ENCODE measurements at places on chromosomes 3 and 15. TPM values are rescaled to one million over a fixed set of nuclear protein-coding genes. Genes with fewer than 3 reads are reported as not detected.

GATA2 gene
- 9.2 TPM for total RNA-seq

FBXL2 gene
- 10.6 TPM for total RNA-seq

CCR3 gene
- total RNA-seq, result not detected

GRCh38 chr3:109211941-109212340, 75.4 kb downstream of the C3orf85 start:
- ATAC-seq, result no peak

- ATAC-seq, result no peak
Measured at GRCh38 chr15:55909036-55909811, 84.2 kb downstream of the NEDD4 start.

- peak; percentile 58 for ATAC-seq
Measured at GRCh38 chr3:46361408-46362283, 7.7 kb downstream of the CCR2 start.

- ATAC-seq, result no peak
Measured at GRCh38 chr15:90750186-90750585, 33.0 kb downstream of the BLM start.

- no peak for ATAC-seq
Measured at GRCh38 chr15:28884151-28884940, 1.4 kb upstream of the APBA2 start.

GRCh38 chr15:67048281-67049279, 16.8 kb upstream of the SMAD3 start:
- ATAC-seq, result peak; percentile 84

DNA sequence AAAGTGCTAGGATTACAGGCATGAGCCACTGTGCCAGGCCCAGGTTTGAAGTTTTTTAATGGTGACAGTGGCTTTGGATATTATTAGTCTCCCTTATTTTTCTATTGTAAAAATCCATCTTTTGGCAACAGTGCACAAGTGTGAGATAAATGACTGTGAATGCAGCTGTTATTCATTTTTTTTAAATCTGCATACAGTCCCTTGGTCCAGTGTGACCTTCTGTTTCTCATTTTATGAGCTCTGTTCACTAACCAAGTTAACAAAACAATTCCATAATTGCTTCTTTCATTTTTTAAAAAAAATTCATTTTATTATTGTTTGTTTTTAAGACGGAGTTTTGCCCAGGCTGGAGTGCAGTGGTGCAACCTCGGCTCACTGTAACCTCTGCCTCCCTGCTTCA, 381.8 kb downstream of the NAALADL2 start:
- no peak for ATAC-seq

DNA sequence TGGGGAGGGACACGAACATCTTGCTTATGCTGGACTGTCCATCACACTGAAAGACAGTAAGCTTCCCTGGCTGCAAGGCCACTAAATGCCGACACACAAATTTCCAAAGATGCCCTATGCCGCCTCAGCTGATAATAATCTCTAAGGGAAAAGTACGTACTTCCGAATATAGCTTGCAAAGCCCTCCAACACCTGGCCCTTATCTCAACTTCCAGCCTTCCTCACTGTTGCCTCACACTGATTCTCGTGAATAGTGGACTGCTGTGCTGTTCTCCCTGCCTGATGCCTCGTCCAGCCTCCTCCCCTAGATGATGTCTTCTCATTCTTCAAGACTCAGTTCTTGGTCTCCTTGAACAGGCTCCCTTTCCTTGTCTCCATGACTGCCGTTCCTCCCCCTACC, 72.3 kb downstream of the CD47 start:
- no peak for ATAC-seq

GRCh38 chr3:193944518-193944884, 191.4 kb upstream of the HES1 start:
- ATAC-seq, result no peak

Data from gastroesophageal sphincter (tissue), 4 donors.